DND-41 (cell line): ENCODE measurements at places on chromosomes 1 and 21.

DNA sequence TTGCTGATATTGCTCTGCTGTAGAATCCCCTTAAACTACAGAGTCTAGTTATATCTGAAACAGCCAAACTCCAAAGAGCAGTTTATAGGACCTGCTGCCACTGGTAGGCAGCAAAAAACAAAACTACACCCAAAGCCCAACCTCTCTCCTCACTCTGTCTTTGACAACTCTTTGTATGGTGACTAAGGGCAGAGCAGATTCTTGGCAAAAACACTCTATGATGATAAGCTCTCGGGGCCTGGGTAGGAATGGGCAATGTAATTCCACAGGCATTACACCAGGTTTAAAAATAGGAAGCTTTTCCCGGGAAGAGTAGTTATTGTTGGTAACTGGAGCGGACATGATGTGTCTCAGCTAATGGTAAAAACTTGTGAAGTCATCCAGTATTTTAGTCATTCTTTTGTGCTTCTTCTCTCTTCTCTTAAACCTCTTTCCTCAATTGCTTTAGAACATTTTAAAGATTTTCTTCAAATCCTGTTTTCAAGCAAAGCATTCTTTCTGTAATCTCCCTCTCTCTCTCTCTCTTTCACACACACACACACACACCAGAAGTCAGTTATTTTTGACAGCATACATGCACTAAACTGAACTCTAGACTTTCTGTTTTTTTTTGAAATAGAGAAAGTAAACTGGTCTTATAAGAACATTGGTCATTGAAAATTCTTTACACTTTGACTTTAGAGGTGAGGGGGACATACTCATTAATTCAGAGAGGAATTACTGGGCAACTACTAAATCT lies 193.5 kb downstream of the PAPPA2 start:
- no peaks in the 10 kb centered on the region for H3K4me1 ChIP-seq
- H3K27ac ChIP-seq = no peak overlapping the region
- no peaks in the 10 kb centered on the region for H3K36me3 ChIP-seq
- DNase-seq = no peak
- H3K4me3 ChIP-seq = no peak overlapping the region

GRCh38 chr1:206924592-206925105 lies 2.9 kb upstream of the FCMR start:
- no peaks in the 10 kb centered on the region for H3K27me3 ChIP-seq
- no peak for DNase-seq
- peak overlapping the region; percentile 99 for H3K27ac ChIP-seq
- H3K4me1 ChIP-seq = peaks cover 52% of the 10 kb centered on the region

DNA sequence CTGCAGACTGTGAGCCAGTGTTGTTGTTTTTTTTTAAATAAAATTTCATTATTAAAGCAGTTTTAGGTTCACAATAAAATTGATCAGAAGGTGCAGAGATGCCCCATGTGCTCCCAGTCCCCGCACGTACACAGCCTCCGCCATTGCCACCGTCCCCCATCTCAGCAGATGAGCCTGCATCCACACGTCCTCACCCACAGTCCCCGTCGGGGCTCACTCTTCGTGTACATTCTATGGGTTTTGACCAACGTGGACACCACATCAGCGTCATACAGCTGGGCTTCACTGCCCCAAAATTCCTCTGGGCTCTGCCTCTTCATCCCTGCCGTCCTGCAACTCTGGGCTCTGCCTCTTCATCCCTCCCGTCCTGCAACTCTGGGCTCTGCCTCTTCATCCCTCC lies 11.6 kb upstream of the ARHGEF16 start:
- DNase-seq = no peak
- no peaks in the 10 kb centered on the region for H3K27me3 ChIP-seq
- H3K36me3 ChIP-seq = no peaks in the 10 kb centered on the region

- H3K4me1 ChIP-seq = peaks cover 20% of the 10 kb centered on the region
- DNase-seq = no peak
- H3K4me3 ChIP-seq = no peak overlapping the region
- no peak overlapping the region for H3K27ac ChIP-seq
Observed at GRCh38 chr1:89608319-89608983, 24.5 kb upstream of the LRRC8C start.

GRCh38 chr1:218139761-218140160 lies 145.3 kb upstream of the RRP15 start:
- no peaks in the 10 kb centered on the region for H3K27me3 ChIP-seq
- no peak overlapping the region for H3K4me3 ChIP-seq
- no peak overlapping the region for H3K27ac ChIP-seq
- H3K4me1 ChIP-seq = no peaks in the 10 kb centered on the region

DNA sequence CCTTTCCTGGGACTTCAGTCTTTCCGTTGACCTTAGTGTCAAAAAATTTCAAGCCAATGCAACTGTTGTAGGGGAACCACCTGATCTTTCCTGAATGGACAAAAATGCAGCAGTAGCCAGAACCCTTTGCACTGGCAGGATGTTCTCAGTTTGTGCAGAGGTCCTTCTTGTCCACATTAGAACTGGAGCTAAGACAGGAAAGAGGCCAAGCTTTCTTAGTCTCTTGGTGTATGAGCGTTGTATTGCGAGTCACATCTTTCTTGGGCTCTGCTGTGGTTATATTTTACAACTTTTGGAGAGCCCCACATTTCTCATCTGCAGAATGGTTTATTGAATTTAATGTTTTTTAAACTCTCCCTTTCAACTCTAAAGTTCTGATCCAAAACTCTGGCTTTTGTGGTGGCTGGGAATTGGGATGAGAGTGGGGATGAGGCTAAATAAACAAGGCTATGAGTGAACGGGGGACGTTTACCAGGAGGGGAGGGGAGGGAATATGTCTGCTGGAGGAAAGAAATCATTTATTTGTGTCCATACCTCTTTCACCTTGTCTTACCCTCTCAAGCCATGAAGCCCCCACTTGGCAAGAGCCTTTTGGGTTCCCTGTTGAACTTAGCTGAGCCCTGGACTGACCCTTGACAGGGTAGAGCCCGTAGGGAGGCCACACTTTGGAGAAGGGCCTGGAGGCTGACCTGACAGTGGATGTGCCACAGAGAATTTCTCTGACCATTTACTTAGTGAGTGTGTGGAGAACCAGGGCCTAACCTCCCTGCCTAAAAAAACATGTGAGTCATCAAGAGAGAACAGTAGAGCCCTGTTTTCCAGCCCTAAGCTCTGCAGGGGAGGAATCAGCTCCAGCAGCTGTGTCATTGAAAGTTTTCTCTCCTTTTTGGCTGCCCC lies 586 bp downstream of the CHI3L2 start:
- peaks cover 98% of the 10 kb centered on the region for H3K4me1 ChIP-seq
- H3K4me3 ChIP-seq = no peak overlapping the region
- H3K27me3 ChIP-seq = no peaks in the 10 kb centered on the region
- no peak for DNase-seq
- H3K36me3 ChIP-seq = peaks cover 24% of the 10 kb centered on the region
- peak overlapping the region; percentile 99 for H3K27ac ChIP-seq

DNA sequence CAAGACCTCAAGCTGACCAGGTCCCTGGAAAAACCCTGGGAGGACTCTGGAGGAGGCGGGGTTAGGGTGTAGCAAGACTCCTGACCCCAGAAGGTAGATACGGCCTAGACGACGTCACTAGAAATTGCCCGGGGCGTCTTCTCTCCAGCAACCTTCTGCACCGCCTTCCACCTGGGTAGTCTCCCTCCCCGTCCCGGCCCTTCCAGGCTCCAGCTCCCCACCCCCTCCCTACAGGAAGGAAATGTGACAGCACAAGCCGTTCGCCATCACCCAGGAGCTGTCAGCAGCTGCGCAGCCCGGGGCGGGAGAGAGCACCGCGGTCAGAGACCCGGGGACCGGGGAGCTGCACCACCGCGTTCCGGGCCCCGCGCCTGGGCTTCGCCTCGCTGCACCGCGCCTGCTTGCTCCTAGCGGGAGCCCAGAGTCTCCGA lies 20.0 kb downstream of the SERTAD4 start:
- no peak for DNase-seq
- H3K36me3 ChIP-seq = no peaks in the 10 kb centered on the region
- no peak overlapping the region for H3K27ac ChIP-seq
- no peaks in the 10 kb centered on the region for H3K4me1 ChIP-seq
- no peak overlapping the region for H3K4me3 ChIP-seq
- H3K27me3 ChIP-seq = peaks cover 41% of the 10 kb centered on the region

DNA sequence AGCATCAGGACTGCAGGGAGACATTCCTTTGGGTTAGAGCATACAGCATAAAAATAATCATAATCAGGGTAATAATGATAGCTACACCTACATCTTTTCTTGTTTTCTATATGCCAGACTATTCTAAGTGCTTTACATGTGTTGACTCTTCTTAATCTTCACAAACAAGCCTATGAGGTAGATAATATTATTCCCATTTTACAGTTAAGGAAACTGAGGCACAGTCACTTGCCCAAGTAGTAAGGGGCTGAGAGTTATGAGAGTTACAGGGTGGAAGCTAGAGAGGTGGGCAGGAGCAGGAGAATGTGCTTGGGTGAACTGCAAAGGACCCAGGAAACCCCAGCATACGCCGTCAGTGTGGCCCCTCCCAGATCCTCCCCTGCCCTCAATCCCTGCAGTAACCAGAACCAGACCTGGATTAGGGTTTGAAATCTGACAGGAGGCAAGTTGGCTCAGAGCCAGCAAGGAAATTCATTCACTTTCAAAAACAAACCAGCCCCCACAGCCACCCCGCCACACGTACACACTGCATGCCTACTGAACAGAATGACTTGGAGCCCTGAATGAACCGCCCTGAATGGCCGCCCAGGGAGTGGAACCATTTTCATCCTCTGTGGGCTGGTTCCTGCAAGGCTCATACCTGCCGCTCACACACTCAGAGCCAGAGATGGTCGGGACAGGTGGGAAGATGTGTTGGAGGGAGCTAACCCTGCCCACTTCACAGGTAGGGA lies 126.1 kb downstream of the TRABD2B start:
- no peaks in the 10 kb centered on the region for H3K4me1 ChIP-seq
- no peak overlapping the region for H3K4me3 ChIP-seq
- no peak for DNase-seq
- no peaks in the 10 kb centered on the region for H3K36me3 ChIP-seq
- no peak overlapping the region for H3K27ac ChIP-seq

- H3K27ac ChIP-seq = no peak overlapping the region
- H3K36me3 ChIP-seq = peaks cover 63% of the 10 kb centered on the region
- H3K27me3 ChIP-seq = no peaks in the 10 kb centered on the region
- H3K4me3 ChIP-seq = no peak overlapping the region
- H3K4me1 ChIP-seq = peaks cover 33% of the 10 kb centered on the region
Observed at GRCh38 chr1:28577738-28578536, 14.1 kb upstream of the RAB42 start.

DNA sequence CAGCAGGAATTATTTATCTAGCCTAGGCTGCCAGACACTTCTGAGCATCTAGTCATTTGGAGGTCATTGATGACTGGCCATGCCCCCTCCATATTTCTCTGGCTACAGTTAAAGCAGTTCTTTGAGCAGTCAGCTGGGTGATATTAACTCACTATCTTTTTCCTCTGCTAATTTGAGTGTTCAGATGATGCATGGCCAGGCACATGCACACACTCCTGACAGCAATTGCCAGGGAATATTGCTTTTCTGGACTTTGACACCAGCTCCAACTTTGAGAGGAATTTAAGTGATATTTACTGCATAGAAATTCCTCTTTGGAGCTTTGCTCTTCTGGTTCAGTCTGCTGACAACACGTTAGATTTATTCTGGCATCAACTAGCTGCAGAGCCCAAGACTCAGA lies 52.6 kb downstream of the CD247 start:
- peaks cover 43% of the 10 kb centered on the region for H3K36me3 ChIP-seq
- H3K4me3 ChIP-seq = no peak overlapping the region
- H3K4me1 ChIP-seq = no peaks in the 10 kb centered on the region
- no peak for DNase-seq
- no peak overlapping the region for H3K27ac ChIP-seq

- no peaks in the 10 kb centered on the region for H3K36me3 ChIP-seq
- H3K27me3 ChIP-seq = no peaks in the 10 kb centered on the region
- no peak overlapping the region for H3K27ac ChIP-seq
- no peak for DNase-seq
Observed at GRCh38 chr21:42016364-42016985, 6.3 kb upstream of the ZBTB21 start.

DNA sequence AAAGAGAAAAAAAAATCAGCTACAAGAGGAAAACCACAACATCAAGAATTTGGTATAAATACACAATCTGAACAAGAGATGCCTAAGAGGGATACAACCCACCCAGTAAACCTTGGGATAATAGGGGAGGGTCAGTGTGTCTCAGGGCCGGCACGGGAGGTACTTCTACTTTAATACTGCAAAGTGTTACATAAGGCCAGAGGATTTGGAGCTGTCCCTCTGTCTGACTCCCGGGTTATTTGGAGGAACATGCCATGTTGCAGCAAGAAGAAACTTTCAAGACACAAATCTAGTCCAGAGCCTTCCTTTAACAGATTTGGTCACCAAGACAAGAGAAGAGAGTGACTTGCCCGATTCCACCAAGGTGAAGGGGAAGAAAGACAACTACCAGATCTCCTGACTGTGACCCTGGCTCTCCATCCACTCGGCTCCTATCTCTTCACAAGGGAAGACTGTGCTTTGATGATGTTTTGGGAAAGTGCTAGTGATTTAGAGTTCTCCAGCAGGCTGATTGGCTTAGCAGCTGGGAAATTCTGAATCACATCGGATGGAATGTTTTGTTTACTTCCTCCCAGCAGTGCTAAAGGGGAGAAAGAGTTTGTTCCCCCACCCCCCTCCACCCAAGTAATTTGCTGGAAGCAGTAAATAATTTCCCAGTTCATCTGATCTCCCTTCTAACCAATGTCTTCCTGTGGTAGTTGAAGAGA lies 29.3 kb downstream of the SGIP1 start:
- H3K27ac ChIP-seq = no peak overlapping the region
- no peaks in the 10 kb centered on the region for H3K36me3 ChIP-seq
- DNase-seq = no peak
- H3K4me3 ChIP-seq = no peak overlapping the region
- H3K27me3 ChIP-seq = peaks cover 13% of the 10 kb centered on the region

- H3K4me1 ChIP-seq = no peaks in the 10 kb centered on the region
- H3K36me3 ChIP-seq = peaks cover 68% of the 10 kb centered on the region
- no peak for DNase-seq
- no peak overlapping the region for H3K27ac ChIP-seq
Observed at GRCh38 chr1:12316331-12316730, 86.5 kb downstream of the VPS13D start.

DNA sequence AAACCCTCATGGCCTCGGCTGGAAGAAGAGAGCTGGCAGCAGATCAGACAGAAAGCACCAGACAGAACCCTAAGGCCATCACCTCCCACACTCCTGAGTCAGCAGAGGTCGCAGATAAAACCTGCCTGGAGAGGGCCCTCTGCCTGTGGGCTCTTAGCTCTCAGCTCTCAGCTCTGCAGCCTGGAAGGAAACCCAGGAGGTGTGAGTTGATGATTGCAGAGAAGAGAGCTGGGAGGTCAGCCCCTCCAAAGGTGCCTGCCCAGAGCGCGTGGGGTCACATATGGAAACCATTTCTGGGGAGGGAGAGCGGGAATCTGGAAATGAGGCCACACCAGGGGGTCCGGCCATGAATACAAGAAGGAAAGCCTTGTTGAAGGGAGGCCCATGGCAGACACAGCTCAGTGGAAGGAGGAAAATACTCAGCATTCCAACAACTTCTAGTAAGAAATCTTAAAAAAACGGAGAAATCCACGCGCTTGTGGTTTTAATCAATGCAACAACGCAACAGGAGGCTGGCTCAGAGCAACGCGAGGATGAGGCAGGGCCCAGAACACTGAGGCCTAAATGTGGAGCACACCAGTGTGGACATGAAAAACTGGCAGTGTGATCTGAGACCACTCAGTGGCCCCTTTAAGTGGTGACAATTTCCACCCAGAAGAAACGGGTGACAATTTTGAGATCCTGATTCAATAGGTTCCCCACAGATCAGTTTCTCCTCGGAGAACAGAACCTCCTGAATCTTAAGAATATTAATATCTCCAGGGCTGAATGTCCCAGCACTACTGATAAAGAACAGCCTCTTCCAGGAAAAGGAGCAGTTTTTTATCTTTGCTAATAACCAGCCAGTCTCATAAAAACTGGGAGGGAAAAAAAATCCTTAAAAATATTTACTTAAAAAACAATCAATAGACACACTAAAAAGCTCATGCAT lies 45.7 kb downstream of the PSMG1 start:
- no peaks in the 10 kb centered on the region for H3K36me3 ChIP-seq
- no peaks in the 10 kb centered on the region for H3K27me3 ChIP-seq
- no peak overlapping the region; the same call in 1 of the 2 replicates for H3K27ac ChIP-seq
- no peak overlapping the region for H3K4me3 ChIP-seq
